Panc1 (cell line): ENCODE measurements at places on chromosomes 3 and 15.
A peak's percentile ranks its signal among the peaks of the same experiment; 100 is the strongest.

- peak; percentile 52 for DNase-seq
These were observed 171.6 kb downstream of the SV2B start for GRCh38 chr15:91271565-91272153.

DNA sequence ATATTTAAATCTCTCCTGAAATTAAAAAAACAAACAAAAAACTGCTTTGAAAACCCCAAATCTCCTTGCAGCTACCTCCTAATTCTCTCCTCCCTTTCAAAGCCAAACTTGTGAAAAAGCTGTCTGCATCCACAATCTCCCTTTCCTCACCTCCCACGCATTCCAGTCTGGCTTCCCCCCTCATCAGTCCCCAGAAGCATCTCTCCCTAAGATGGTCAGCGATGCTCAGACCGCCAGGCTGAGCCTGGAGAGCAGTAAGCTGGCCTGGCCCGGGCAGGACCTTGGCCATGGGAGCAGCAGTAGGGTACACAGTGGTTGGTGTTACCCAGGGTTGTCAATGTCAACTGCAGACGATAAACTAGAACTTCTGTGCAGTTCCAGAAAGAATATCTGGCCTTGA, 32.9 kb upstream of the BLM start:
- no peak for DNase-seq

DNA sequence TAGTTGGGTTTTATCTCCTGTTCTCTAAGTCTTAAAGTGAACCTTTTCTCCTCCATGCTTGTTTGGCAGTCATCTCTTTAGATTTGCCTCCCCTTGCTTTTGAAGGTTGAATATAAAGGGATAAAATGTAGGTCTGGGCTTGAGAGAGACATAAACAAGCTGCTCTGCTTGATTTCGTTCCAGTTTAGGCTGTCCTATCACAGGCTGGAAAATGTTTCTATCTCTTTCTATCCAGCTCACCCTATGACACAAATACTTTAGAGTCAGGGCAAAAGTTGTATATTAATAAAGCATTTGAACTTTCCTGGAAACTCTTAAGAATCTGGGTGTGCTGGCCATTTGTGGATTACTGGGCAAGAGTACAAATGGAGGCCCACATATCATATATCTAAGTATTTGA, 29.5 kb upstream of the ZBBX start:
- DNase-seq: no peak

DNA sequence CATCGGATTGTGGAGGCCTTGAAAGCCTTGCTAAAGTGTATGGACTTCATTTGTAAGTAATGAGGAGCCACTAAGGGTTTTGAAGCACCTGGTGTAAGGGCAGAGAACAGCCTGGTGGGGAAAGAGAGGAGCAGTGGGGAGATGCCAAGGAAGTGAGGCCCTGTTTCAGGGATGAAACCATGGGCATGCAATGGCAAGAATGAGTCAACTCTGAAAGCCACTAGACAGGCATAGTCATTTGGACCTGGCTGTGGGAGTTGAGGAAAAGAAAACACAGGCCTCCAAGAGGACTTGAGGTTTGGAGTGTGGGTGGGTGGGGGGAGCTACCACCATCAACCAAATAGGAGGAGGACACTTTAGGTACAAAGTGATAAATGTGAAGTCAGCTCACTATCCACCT, 7.6 kb downstream of the XCR1 start:
- DNase-seq: no peak

DNA sequence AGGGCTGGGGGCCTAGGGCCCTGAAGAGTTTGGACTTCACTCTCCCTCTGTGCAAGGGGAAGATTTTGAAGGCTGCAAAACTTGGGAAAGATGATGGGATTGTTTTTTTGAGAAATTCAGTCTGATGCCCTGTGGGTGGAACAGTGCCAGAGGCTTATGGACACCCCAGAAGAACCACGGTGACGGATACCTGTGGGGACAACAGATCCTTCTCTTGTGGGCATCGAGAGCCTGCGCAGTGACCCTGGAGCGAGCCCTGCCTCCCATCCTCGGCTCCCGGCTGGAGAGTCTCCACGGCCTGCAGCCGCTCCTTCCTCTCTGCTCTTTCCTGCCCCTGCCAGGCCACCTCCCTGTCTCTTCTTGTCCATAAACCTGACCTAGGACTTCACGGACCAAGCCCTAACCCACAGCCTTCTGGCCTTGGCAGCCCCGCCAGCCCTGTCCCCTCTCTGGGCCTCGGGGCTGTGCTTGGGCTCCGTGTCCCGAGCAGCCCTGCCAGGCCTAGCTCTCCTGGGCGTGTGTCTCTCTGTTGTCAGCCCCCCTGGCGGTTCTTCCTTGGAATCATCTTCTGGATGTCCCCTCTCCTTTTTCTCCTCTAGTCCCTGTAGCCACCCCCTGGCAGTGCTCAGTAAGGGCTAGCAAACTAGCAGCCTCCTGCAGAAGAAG, 98.4 kb downstream of the VGLL4 start:
- no peak for DNase-seq

GRCh38 chr3:17752876-17753631, 10.6 kb upstream of the TBC1D5 start:
- no peak for DNase-seq

GRCh38 chr3:116067326-116067725, 378.0 kb downstream of the LSAMP start:
- DNase-seq: no peak

- no peak for DNase-seq
These were observed 7.5 kb downstream of the GYG1 start for GRCh38 chr3:148998715-148999423.
